ENCODE measurements at places on chromosomes 16 and 17. TPM values are rescaled to one million over a fixed set of nuclear protein-coding genes. Genes with fewer than 3 reads are reported as not detected.

The GP2 gene
- 7.4 TPM for polyA plus RNA-seq

The CBX8 gene
- polyA plus RNA-seq, result 18.9 TPM

The GRIN2C gene
- 0.13 TPM for polyA plus RNA-seq

The MYL4 gene
- 19.0 TPM for polyA plus RNA-seq

The CDYL2 gene
- 7.3 TPM for polyA plus RNA-seq

The VASN gene
- 50.4 TPM for polyA plus RNA-seq

The EVPLL gene
- not detected for polyA plus RNA-seq

The CYGB gene
- polyA plus RNA-seq, result 11.0 TPM

The CHAD gene
- 3.1 TPM for polyA plus RNA-seq

The KRTAP2-1 gene
- not detected for polyA plus RNA-seq

The NPIPA8 gene
- 98.7 TPM for polyA plus RNA-seq

The HOXB4 gene
- 3.5 TPM for polyA plus RNA-seq

The SHBG gene
- 3.4 TPM for polyA plus RNA-seq

The CCDC200 gene
- 15.8 TPM for polyA plus RNA-seq

The CLCN7 gene
- 40.5 TPM for polyA plus RNA-seq

The C17orf100 gene
- 10.7 TPM for polyA plus RNA-seq

The ESRP2 gene
- polyA plus RNA-seq, result 44.7 TPM

The TAC4 gene
- 1.1 TPM for polyA plus RNA-seq

The NFATC2IP gene
- polyA plus RNA-seq, result 32.4 TPM

The NPW gene
- polyA plus RNA-seq, result 5.6 TPM

The UBALD2 gene
- 52.2 TPM for polyA plus RNA-seq

The TBC1D3C gene
- not detected for polyA plus RNA-seq

The SHCBP1 gene
- 8.7 TPM for polyA plus RNA-seq

The ITGAL gene
- polyA plus RNA-seq, result 2.2 TPM

The NOD2 gene
- polyA plus RNA-seq, result 0.40 TPM

The NPIPB6 gene
- polyA plus RNA-seq, result 1.2 TPM

The RUNDC1 gene
- polyA plus RNA-seq, result 17.3 TPM

Measured in left renal pelvis (tissue), 4 donors.